ENCODE measurements at places on chromosomes 13 and 19.

- no peak for DNase-seq
Measured at GRCh38 chr13:45086484-45086883, 33.8 kb upstream of the GTF2F2 start.

GRCh38 chr19:33606556-33606955, 15.2 kb upstream of the CHST8 start:
- no peak for DNase-seq

DNA sequence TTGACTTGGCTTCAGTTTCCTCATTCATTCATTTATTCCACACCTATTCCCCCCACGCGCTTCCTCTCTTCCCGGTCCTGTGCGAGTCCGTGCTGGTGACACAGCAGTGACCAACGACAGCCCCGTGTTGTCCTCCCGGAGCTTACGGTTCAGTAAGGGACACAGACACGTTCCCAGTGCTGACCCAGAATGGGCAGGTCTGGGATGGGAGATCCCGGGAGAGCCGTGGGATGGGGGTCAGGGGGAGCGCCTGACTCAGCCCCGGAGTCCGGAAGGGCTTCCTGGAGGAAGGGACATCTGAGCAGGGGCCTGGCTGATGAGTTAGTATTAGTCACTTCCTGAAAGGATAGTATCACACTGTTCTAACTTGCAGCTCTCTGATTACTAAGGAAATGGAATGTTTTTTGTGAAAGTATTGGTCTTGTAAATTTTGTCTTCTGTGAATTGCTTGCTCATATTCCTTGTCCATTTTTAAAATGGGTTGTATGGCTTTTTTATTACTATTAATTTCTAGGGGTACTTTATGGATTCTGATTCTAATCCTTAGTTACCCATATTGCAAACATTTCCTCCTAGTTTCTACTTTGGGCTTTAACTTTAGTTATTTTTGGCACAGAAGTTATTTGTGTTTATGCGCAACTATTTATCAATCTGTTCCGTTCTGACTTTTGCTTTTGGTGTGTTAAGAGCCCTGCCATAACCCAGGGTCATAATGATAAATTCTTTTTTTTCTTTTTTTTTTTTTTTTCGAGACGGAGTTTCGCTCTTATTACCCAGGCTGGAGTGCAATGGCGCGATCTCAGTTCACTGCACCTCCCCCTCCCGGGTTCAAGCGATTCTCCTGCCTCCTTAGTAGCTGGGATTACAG, 708 bp upstream of the ERCC1 start:
- peak; percentile 93 for DNase-seq

- no peak for DNase-seq
Measured at GRCh38 chr13:46077265-46077664, 24.7 kb upstream of the ZC3H13 start.

- no peak for DNase-seq
Measured at GRCh38 chr19:45575216-45575615, 9.4 kb downstream of the OPA3 start.

DNA sequence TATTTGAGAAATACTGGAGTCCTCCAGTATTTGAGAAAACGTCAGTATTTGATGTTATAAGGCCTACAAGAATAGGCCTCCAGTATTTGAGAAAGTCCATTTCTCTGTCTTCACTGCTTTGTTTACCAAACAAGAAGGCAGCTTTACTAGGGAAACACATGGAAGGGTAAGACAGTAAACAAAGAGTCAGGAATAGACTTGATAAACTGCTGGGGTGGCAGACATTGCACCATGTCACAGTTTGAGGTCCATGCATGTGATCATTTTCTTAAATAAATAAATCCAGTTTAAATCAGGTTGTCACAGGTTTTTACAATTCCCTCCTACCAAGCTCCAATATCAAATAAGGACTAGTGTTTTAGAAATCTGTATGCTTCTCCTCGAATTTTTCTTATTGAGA, 1431.0 kb upstream of the SPRY2 start:
- DNase-seq, result no peak

DNA sequence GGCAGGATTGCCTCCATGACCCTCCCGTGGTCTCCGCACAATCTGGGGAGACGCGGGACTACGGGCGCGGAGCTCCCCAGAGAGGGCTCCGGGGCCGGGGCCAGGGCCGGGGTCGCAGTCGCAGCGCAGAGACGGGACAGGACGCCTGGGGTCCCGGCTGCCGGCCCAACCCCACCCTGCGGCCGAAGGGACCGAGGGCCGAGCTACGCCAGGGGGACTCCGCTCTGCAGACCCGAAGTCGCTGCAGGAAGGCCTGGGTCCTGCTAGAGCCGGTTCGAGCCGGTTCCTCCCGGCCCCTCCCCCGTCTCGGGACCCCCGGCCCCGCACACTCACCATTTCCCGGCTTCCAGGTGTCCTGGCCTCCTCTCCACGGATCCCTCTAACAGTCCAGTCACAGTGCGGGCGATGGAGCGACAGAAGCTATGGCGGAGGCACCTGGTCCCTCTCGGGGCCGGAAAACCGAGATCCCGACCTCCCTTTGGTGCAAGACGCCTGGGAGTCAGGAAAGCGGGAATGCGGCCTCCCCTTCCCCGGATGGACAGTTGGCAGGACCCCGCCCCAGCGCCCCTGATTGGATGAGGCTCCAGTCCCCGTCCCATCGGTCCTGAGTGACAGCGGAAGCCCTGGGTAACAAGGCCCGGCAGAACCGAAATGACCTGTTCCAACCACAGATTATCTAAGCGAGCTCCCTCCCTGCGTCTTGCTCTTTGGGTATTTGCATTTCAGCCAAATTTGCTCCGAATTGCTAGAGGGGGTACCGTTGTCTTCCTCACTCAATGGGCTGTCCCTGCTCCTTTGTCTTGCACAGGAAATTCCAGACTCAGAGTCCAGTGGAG, at the start of gene ZNF625:
ZNF625 (minus strand) TSS at position 512 of the 836 bp plus-strand sequence; CDS start at position 336, 176 bp downstream.
- DNase-seq, result peak; percentile 86

DNA sequence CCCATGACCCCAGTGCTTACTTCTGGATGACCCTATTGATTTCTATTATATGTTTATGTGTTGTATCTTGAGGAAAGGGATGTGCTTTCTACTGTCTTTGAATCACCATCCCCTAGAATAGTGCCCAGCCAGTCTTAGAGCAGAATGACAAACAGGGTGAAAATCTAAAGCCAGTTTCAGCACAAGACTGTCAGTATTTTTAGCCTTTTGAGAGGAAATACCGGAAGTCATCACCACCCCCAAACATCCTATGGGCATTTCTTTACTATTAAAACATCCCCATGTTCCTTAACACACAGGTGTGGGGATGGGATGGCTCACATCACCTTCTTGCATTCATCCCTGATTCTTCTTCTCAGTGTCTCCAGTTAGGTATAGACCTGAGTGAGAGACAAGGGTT, 52.1 kb upstream of the UBE2L5 start:
- no peak for DNase-seq

DNA sequence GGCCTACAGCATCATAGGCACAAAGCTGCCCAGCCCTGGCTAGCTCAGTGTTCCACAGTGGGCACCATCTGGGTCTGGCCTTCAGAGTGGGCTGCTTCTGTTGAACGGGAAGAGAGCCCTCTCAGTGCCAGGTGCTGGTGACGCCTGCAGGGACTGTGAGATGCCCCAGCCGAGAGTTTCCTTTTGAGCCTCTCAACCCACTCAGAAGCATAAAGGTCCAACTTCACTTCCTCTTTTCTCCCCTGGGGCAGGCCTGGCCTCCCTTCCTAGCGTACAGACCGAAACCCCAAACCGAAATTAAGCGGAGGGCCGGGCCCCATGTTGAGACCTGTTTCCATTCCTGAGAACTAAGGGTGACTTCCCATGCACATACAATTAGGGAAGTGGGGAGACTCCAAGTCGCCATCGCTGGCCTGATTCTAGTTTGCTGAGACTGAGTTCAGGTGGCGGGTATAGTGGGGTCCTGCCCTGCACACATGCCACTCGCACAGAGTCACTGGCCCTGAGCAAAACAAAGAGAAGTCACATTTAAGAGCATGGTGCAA, 6.9 kb downstream of the RAB8A start:
- DNase-seq, result no peak

- DNase-seq, result peak; percentile 32
Measured at GRCh38 chr19:35045667-35046300, 4.3 kb downstream of the HPN start.

GRCh38 chr19:50657222-50657669, 8.0 kb downstream of the C19orf81 start:
- no peak for DNase-seq

GRCh38 chr19:13887517-13887916, 10.6 kb downstream of the NANOS3 start:
- peak; percentile 21 for DNase-seq

GRCh38 chr13:112995395-112996191, 26.6 kb downstream of the MCF2L start:
- no peak for DNase-seq

DNA sequence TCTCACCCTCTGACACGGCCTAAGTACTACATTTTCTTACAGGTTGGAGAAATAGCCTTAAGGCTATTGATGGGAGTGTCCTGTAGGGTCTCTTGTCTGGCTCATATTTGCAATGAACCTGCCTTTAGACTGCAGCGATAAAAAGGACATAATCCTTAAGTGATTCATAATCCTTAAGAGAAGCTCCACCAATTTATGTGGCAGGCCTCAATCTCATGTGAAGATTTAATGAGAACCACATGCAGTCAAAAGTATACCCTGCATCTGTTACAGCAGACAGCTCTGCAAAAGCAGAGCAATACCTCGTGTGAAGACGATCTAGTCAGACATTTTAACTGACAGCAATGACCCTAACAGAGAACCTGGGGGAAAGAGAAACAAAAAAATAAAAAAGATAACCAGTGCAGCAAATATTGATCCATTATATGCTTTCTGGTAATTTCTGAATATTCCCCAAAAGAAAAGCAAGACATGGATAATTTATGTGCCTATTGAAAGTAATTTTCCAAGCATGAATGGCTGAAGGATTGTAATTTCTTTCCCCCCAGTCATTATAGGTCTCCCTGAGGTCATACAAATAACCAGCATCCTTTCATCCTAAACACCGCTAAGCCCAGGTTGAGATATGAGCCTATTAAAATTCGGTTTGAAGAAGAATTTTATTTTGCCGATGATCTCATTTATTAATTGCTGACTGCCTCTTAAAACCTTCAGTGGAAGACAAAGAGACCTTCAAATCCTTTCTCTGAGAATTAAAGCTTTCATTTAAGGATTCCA, 321.8 kb upstream of the NBEA start:
- no peak for DNase-seq

DNA sequence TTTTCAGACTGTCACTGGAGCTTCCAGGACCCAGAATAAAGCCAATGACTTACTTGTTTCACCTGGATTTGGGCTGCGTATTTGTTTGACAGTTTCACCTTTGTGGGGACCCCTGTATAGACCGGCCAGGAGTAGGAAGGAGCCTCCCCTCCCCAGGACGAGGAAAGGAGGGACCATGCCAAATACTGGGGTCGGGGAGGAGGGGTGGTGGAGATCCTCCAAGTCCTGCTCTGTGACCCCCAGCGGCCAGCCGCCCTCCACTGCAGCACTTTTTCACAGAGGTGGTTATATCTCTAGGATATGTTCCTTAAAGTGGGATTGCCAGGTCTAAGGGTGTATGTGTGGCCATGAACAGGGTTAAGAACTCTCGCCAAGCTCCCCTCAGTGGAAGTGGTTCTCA, 25.7 kb upstream of the ZNF492 start:
- no peak for DNase-seq

DNA sequence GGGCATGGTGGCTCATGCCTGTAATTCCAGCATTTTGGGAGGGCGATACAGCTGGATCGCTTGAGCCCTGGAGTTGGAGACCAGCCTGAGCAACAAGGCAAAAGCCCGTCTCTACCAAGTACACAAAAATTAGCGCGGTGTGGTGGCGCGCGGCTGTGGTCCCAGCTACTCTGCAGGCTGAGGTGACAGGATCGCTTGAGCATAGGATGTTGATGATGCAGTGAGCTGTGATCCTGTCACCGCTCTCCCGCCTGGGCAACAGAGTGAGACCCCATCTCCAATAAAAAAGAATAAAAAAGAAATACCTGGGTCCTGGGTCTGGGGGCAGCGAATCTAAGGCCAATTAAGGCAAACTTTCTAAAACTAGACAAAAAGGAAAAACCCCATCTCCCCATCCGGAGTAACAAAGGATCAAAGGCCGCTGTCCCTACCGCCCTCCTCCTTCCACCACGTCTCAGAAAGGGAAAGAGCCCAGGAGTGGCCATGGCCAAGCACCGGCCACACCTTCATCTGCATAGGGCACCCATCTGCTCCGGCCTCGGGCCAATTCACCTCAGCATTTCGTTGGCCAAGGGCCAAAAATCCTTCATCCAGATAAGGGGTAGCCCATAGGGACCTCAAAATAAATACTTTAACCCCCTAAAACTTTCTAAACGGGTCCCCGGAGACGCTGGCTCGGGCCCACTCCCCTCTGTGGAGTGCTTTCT, 851 bp downstream of the ZNF320 start:
- peak; percentile 11 for DNase-seq

- no peak for DNase-seq
Measured at GRCh38 chr19:47404334-47405196, 14.8 kb downstream of the MEIS3 start.

DNA sequence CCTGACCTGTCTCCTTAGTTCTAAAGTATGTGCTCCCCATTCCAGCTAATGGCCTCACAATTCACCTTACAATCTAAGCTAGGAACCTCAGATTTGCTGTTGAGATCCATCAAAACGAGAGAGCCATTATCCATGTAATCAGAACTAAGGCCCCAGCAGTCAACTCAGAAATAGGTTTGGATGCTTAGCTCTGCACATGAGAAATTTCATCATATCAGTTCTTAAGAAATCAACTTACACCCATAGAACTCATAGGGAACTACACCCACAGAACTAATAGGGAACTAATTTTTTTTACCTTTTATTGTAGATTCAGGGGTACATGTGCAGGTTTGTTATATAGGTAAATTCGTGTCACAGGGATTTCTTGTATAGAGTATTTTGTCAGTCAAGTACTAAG, 28.7 kb downstream of the CYSLTR2 start:
- DNase-seq, result no peak

DNA sequence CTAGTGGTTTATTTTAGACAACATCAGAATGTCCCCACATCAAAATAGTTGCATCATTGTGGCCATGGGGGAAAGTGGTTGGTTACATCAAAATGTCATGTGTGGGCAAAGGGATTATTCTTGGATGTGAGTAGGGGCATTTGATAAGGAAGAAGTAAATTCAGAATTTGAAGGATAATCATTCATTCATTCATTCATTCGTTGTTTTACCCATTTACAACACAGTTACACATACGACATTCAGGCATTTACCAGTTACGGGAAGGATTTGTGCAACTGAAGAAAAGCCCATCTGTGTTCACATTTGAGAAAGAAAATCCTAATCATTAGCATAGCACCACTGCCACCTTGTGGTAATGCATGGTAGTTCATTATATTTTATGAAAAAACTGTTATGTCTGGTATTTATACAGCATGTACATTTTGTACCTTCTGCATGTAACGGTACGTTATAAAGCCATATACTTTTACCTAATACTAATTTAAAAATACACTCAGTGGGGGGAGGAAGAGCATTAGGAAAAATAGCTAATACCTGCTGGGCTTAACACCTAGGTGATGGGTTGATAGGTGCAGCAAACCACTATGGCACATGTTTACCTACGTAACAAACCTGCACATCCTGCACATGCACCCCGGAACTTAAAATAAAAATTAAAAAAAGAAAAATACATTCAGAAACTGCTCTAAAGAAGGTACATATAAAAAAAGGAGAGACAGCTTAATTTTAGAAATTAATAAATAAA, 62.1 kb downstream of the DGKH start:
- DNase-seq, result peak; percentile 92

GRCh38 chr13:66780814-66781213, 449.3 kb downstream of the PCDH9 start:
- DNase-seq, result peak; percentile 43

- no peak for DNase-seq
Measured at GRCh38 chr13:32162395-32163005, 130.9 kb downstream of the FRY start.
